Jurkat, Clone E6-1 (cell line): ENCODE measurements at places on chromosomes 7 and 10.

DNA sequence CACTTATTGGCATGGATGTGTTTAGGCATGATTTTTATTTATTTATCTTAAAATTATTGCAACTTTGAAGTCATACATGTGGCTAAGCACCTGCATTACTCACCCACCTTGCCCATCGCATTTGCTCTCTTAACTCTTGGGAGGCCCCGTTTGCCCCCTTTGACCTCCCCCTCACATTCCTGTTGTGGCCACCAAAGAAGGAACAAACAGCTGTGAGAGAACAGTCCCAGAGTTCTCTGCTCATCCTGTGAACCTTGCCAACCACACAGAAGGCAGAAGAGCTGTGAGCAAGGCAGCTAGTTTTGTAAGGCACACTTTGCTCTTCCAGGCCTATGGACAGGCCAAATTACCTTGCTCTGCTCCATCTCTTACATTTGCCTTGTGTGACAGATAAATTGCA is 23.6 kb upstream of the FGL2 start:
- DNase-seq = no peak

DNA sequence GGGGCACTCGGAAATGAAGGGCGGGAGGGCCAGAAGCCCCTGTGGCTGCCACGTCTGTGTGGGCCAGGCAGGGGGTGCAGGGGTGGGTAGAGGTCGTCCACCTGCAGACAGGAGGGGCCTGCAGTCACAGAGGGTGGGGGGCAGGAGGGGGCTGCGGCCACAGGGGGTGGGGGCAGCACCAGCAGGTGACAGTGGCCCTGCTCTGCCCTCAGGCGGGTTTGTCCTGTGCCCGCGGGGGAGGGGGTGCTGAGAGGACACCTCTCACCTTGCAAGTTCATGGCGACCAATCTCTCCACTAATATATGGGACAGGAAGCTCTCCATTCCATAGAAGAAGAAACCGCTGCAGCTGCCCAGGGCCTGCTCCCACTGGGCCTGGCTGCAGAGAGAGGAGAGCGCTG is 26.6 kb upstream of the NKX6-2 start:
- DNase-seq = no peak

- DNase-seq = no peak
Observed at GRCh38 chr7:101119876-101120275, 7.0 kb upstream of the SERPINE1 start.

- DNase-seq = no peak
Observed at GRCh38 chr7:92636018-92636560, 45.9 kb upstream of the FAM133B start.

- no peak for DNase-seq
Observed at GRCh38 chr7:157690833-157691585, 354.2 kb downstream of the DNAJB6 start.

- no peak for DNase-seq
Observed at GRCh38 chr10:485776-486175, 203.7 kb downstream of the DIP2C start.

GRCh38 chr10:118145256-118145655 is 98.5 kb upstream of the RAB11FIP2 start:
- no peak for DNase-seq

DNA sequence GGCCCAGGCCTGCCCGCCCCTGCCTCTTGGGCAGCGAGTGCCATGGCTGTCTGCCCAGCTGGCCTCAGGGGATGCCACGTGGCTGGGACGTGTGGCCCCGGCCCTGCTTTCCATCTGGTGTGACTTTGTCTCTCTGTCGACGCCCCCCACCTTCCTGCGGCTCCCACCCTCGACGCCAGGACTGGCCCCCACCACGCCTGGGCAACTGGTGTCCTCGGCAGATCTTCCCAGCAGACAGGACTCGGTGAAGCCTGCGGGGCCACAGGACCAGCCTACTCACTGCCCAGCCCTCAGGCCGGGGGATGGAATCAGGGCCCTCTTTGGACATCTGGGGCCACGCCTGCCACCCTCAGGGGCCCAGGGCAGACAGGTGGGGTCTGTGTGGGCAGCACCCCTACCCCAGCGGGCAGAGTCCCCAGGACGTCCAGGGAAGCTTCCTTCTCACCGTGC is 55.1 kb downstream of the UNCX start:
- DNase-seq = no peak
